ENCODE measurements at places on chromosomes 5 and 9.

- DNase-seq, result peak; percentile 82
Observed at GRCh38 chr5:157464519-157465171, 4.6 kb downstream of the NIPAL4 start.

DNA sequence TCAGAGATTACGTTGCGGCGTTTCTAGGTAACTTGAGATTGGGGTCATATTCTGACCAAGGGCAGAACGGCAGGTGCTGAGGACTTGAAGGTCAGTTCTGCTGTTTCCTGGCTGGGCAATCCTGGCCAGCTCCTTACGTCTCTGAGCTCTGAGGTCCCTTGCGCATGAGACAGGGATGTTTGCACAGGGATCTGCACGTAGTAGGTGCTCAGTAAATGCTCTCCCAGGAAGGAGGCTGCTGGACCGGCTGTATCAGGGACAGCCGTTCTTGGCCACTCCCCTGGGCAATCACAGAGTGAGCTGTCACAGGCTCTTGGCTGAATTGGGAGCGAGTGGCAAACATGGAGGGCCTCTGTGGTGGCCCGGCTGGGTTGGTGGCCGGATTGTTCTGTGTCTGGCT, 8.3 kb downstream of the NCS1 start:
- DNase-seq, result no peak

DNA sequence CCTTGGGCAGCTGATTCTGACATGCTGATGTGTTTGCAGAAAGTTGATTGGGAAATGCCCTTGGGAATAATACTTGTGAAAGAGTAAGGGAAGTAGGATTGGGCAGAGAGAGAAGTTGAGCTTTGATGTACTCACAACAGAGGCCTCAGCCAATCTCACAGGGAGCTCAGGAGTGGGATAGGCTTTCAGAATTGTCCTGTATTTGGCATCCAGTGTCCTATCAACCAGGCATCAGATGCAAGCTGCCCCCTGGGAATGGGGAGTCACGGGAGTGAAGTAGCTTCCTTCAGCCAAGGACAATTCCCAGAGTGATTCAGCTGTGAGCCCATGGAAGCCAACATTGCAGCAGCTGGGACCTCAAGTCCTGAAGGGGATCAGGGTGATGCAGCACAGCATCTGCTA, 39.6 kb downstream of the DMAC1 start:
- DNase-seq, result peak; percentile 58

GRCh38 chr5:115419846-115420585, 123.6 kb upstream of the CCDC112 start:
- DNase-seq, result peak; percentile 97

- DNase-seq, result no peak
Observed at GRCh38 chr9:98477884-98478283, 222.4 kb upstream of the TBC1D2 start.

DNA sequence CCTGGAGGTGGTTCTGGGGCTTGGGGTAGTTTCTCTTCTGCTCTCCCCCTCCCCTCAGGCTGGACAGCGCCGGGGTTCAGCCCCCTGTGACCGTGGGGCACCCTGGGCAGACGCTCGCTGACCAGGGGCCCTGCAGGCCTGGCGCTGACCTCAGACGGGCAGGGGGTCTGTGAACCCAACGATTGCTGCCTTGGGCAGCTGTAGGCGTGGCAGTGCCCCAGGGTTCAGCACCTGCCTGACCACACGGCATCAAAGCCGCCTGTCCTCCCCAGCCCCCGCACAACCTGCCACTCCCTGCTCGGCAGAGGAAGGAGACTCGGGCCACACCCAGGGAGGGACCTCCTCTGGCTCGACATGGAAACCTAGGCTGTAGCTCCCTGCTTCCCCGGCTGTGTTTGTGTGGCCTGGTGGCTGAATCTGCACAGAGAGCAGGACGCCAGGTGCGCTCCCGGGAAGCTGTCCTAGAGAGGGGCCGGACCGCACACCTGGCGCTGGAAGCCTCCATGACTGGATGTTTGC, 12.2 kb downstream of the LCN12 start:
- DNase-seq, result no peak

GRCh38 chr5:61673007-61673735, 341.1 kb downstream of the ZSWIM6 start:
- DNase-seq, result peak; percentile 25
